Naive thymus-derived CD8-positive, alpha-beta T cell (primary cell): ENCODE measurements at places on chromosomes 3 and 15.

- DNase-seq, result peak; percentile 52
Observed at GRCh38 chr15:65862682-65863081, 6.6 kb upstream of the RAB11A start.

DNA sequence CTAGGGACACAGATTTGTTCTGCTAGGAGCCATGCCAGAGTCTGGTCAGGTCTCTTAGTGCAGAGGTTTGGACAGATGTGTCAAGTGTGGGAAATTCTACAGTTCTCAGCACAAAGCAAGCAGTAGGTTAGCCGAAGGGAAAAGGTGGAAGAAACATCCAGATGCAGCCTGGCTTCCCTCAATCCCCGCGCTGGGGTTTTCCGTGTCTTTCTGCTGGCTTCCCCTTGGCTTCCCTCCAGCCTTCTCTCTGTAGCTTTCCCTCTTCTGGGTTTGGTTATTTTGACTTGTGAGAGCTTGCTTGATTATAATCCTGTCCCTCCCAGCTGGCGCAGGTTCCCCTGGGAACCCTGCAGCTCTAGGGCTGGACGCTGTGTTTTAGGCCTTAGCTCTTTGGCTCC lies 4.1 kb downstream of the TF start:
- DNase-seq, result no peak

GRCh38 chr3:89221924-89222323 lies 114.5 kb downstream of the EPHA3 start:
- DNase-seq, result no peak

GRCh38 chr3:157469561-157470294 lies 33.1 kb downstream of the PTX3 start:
- no peak for DNase-seq

GRCh38 chr3:84789961-84790360 lies 168.8 kb upstream of the CADM2 start:
- DNase-seq, result no peak

- DNase-seq, result no peak
Observed at GRCh38 chr15:66567897-66568296, 2.1 kb upstream of the LCTL start.

DNA sequence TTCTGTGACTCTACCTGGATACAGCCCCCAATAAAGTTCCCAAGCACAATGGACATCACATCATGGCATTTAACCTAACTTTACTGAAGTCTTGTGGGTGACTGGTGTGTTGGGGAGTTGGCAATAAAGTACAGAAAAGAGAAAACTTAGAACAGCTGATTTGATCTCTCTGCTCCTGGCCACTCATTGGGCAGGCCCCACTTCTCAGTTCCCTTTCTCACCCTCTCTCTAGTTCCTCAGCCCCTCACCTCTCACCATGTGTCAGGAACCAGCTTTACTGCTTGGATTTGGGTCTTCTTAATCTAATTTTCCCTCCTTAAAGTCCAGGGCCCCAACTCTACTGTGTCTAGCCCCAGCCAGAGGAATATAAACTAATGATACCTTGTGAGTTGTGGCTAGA lies 713 bp upstream of the MUC13 start:
- DNase-seq, result no peak

DNA sequence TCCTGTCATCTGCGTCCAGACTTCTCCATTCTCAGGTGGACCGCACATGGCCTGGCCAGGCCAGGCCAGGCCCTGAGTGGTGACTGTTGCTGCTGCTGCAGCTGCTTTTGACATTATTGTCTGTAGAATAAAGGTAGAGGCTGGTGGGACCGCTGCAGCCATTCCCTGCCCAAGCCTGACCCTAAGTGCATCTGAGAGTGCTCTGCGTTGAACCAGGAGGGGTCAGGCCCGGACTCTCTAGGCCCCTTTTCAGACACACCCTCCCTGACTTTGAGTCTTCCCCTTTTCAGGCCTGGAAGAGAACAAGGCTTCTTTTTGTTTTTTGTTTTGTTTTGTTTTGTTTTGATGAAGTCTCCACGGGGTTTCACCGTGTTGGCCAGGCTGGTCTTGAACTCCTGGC lies 54.6 kb upstream of the FLNB start:
- no peak for DNase-seq

DNA sequence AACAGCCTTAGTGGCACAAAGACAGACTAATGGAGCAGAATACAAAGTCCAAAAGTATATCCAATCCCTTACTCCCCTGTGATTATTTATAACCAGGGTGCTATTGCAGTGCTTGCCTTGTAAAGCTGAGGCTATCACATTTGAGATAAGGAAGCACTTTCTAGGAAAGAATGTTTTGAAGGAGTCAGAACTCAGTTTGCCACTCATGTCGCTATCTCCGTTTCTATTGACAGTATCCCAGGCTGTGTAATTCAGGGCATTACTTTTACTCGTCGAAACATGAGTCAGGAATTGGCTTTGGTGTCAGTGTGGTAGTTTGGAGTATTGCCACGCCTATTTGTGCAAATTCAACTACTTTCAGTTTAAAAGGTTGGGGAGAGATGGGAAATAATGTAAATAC lies 78.4 kb downstream of the FBXL2 start:
- no peak for DNase-seq

GRCh38 chr3:123344175-123344906 lies 104.5 kb downstream of the ADCY5 start:
- no peak for DNase-seq

DNA sequence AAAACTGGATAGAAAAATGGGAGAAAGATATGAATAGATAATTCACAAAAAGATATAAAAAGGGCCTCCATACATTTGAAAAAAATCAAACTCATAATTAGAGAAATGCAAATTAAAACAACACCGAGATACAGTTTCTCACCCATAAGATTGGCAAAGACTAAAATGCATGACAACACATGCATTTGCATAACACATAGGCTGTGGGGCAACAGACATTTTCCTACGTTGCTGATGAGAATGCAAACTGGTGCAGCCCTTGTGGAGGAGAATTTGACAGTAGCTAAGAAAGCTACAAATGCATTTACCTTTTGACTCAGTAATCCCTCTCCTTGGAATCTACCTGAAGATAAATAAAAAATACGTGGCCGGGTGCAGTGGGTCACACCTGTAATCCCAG lies 11.4 kb upstream of the CAND2 start:
- DNase-seq, result no peak

DNA sequence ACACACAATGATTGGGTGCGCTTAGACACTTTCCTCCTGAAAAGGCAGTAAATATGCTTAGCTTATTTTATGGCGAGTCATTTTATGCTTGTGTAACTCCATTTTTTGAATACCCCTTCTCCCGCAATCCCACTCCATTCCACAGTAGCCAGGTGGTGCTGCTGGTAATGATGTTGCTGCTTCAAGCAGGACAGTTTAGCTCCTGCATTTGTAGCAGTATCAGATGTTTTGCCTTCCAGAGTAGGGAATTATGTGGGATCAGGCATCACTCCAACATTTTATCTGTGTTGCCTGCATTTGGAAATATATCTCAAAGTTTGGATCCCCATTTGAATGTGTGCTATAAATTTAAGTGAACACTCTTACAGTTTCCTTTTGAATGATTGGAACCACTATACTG lies 302.1 kb upstream of the SGO1 start:
- DNase-seq, result no peak

GRCh38 chr3:138089091-138089490 lies 26.3 kb downstream of the DZIP1L start:
- no peak for DNase-seq

DNA sequence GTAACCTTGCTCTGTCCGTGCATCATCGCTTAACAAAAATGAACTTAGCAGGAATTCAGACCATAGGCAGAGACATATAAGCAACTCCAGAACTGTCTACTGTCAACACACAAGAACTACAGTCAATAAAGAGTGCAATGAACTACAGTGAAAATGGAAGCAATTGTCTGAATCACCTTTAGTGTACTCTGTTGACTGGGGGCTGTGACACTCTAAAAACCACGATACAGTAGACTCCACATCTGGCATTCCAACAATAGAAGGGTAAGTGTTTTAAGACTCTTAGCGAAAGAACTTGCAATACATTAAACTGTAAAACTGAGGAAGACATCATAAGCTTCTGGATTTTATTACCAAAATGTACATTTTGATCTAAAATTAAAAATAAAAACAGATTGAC lies 347.3 kb downstream of the ZBTB20 start:
- no peak for DNase-seq

- no peak for DNase-seq
Observed at GRCh38 chr15:101407966-101408775, 81.3 kb downstream of the PCSK6 start.

GRCh38 chr15:95910643-95911212 lies 419.8 kb upstream of the NR2F2 start:
- DNase-seq, result no peak

DNA sequence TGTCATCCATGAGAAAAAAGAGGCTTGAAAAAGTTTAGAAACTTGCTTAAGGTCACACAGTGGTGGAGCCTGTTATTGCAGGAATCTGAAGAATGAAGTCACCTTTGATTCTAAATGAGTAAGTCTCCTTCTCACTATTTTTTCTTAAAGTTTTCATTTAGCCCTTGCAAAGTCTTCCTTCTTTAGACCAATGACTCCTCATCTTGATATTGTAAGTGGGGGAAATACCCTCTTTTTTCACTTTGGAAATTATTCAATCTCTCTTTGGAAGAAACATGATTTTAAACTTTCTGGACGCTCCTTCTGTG lies 787 bp upstream of the SLMAP start:
- DNase-seq, result no peak

DNA sequence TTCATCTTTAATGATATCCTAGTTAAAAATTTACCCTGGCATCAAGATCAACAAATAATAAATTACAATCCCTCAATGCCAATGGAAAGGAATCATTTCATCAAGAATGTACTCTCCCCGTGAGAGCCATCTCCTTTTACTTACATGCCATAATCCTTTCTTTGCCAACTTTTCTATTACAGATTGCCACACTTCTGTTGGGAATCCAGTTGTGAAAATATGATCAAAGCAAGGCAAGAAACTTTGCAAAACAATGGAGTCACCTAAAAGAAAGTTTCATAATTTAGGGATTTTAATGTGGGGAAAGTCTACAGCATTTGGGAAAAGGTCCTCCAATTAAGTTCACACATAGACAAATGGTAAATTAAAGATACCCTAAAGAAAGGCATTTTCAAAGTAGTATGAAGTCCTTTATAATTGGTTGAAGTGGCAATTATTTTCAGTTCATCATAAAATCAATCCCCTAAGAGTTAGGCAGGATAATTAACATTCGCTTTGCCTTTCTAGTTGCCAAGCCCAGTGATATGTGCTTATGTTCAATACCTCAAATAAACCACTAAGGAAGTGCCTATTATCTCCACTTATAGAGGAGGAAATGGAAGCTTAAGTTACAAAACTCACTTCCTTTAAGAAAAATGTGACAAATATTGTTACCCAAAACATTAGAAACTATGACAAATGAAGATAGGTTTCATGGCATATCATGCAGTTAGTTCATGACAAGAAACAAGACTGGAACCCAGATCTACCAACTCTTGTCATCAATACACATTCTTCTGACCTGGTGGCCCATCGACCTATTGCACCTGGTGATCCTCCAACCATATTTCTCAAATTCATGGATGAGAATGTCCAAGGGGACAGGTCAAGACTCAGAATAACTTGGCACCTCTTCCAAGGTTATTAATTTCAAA lies 49.1 kb downstream of the TRANK1 start:
- no peak for DNase-seq

DNA sequence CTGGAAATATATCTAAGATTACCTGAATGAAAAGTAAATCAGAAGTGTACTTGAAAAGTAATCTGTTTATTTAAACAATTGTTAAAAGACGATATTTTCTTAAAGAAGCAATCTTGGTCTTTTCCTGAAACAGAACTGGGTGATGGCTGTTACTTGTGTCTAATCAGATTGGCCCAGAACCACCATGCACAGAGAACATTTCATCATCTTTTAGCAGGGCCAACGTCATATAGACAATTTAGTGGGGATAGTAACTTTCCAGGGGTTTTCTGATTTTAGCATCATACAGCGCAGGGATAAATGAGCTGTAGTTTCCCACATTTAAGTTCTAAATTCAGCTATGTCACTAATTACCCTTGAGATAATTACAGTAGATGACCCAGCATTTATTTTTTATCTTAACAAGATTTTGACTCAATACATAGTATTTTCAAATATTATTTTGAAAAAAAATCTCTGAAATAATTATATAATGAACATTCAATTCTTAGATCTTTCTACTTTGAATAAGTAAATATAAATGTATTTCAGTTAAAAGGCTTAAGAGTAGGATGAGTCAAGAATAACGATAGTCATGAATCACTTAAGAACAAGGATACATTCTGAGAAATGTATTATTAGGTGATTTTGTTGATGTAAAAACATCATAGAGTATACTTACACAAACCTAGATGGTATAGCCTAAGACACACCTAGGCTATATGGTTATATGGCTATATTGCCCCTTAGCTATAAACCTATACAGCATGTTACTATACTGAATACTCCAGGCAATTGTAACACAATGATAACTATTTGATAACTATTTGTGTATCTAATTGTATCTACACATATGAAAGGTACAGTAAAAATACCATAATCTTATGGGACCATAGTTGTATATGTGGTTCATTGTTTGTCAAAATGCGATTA lies 103.8 kb upstream of the MME start:
- no peak for DNase-seq

DNA sequence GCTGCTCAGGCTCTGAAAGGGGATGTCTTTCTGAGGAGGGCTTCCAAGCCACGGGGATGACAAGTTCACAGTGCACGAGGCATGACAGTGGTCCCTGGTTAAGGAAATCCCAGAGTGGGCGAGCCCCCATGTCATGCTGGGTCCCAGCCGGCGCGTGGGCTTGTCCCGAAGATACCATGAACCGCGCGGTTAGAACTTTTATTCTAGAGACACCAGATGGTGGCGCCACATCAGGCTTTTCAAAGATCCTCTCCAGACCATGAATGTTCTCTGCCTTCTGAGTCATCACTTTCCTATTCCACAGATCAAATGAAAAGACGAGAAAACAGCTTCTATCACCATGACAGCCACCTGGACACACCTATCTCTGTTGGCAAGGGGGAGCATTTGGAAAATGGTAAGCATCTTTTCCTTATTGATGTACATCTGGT lies 227.8 kb upstream of the LYSMD4 start:
- DNase-seq, result no peak

- no peak for DNase-seq
Observed at GRCh38 chr15:41340189-41340695, 7.6 kb downstream of the NUSAP1 start.

DNA sequence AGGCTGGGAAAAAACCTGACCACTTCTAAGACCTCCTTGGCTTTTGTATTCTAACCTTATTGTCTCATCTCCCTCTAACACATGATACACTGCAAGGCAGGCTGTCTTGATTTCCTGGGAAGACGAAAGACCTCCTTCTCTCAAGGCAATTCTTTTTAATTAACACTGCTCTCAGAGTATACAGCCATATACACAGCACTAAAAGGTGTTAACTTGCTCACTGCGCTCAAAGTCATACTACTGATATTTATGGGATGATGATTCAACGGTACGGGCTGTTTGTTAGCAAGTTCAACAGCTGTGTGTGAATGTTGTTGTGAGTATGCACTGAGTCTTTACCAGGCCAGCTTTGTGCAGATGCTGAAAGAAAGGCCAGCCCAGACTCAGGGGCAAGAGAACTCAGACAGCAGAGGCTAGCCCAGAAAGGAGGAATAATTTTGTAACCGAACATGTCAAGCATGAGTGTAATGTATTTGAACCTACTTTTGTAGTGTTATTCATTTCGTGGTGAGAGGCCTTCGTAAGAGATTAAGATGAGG lies 229.9 kb downstream of the IL5RA start:
- DNase-seq, result no peak

GRCh38 chr3:177379045-177379444 lies 181.8 kb upstream of the TBL1XR1 start:
- no peak for DNase-seq

- peak; percentile 32 for DNase-seq
Observed at GRCh38 chr3:45760878-45761711, 35.2 kb downstream of the SLC6A20 start.
